Cardiac fibroblast (primary cell): ENCODE measurements at places on chromosomes 11 and 22.
A peak's percentile ranks its signal among the peaks of the same experiment; 100 is the strongest.

- peak; percentile 95 for DNase-seq
These were observed 147.6 kb downstream of the FBXO7 start for GRCh38 chr22:32622004-32622743.

GRCh38 chr11:111379602-111380136, 594 bp upstream of the POU2AF1 start:
- no peak for DNase-seq

- DNase-seq, result no peak
These were observed 64.6 kb downstream of the PPFIBP2 start for GRCh38 chr11:7578276-7578955.

DNA sequence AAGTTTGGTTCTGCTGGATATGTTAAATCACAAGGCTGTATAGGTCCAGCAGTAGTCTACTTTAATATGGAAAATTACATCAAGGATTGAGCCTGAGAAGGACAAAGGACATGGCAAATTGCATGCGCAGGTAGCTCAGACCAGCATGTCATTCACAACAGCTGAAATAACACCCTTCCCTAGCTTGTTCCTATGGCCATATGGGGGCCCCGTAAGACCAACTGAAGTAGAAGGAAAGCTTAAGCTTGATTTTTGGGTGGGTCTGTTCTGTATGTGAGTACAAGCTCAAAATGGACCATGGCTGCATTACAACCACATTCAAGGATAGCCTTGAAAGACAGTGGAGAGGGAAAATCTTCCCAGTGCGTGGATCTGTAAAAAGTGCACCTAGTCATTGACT, 20.6 kb upstream of the PDE3B start:
- no peak for DNase-seq

DNA sequence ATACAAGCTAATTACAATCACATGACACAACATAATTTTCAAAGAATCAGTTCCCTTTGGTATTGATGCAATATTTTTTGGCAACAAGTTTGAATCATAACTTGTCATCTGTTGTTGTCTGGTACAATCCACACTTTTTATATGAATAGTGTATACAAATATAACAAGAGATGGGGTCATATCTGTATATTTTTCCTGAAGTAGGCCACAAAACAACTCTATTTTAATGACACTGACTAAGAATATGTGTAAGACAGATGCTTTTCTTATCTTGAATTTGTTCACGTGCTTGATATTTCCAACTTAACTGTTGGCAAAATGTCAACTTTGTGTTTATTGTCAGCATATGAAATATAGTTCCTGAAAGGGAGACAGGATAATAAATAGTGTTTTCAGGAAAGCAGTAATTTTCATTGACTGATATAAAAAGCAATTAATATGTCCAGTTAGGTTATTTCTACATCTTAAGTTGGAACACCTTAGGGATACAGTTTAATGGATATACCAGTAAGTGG, 27.9 kb downstream of the NOX4 start:
- peak; percentile 4 for DNase-seq

DNA sequence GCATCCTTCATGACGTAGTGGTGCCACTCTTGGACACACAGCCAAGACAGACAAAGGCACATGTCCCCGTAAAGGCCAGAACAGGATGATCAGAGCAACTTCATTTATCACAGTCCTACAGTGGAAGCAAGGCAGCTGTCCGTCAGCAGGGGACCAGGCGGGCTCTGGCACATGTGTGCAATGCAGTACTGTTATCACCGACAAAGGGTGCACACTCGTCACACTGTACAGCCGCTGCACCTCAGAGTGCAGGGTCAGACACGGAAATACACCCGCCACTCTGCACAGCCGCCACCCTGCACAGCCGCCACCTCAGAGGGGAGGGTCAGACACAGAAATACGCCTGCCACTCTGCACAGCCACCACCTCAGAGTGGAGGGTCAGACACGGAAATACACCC, 13.4 kb upstream of the IL17REL start:
- no peak for DNase-seq

- DNase-seq, result no peak
These were observed 41.1 kb downstream of the CYB5R2 start for GRCh38 chr11:7632211-7632610.

- no peak for DNase-seq
These were observed 3.7 kb upstream of the LZTR1 start for GRCh38 chr22:20978419-20978818.
